Aorta (tissue), 5 donors: ENCODE measurements at places on chromosomes 5 and 9. TPM values are rescaled to one million over a fixed set of nuclear protein-coding genes. Genes with fewer than 3 reads are reported as not detected.
A peak's percentile ranks its signal among the peaks of the same experiment; 100 is the strongest.

Gene PPP2R2B
- 27.3 TPM for total RNA-seq

- DNase-seq = no peak
These were observed 464.4 kb downstream of the TAF11L14 start for GRCh38 chr5:18098691-18099090.

Gene GFM2
- total RNA-seq = 18.2 TPM

Gene CDC25C
- total RNA-seq = not detected

Gene RAI14
- total RNA-seq = 214 TPM

Gene CKMT2
- 24.1 TPM for total RNA-seq

DNA sequence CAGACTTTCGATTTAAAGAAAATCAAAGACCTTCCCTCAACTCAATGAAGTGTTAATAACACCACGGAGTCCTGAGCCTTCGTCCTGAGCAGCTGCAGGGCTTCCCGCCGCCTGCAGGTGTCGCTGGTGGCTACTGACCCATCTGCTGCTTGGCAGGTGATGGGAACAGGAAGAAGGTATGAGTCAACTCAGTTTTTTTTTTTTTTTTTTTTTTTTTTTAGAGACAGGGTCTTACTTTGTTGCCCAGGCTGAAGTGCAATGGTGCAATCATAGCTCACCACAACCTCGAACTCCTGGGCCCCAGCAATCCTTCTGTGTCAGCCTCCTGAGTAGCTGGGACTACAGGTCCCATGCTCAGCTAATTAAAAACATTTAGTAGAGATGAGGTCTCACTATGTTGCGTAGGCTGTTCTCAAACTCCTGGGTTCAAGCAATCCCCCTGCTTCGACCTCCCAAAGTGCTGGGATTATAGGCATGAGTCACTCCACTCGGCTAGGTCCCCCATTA is 185.7 kb upstream of the IL12B start:
- DNase-seq = peak; percentile 70

- DNase-seq = no peak
These were observed 399.1 kb downstream of the MAN2A1 start for GRCh38 chr5:110088676-110089436.

DNA sequence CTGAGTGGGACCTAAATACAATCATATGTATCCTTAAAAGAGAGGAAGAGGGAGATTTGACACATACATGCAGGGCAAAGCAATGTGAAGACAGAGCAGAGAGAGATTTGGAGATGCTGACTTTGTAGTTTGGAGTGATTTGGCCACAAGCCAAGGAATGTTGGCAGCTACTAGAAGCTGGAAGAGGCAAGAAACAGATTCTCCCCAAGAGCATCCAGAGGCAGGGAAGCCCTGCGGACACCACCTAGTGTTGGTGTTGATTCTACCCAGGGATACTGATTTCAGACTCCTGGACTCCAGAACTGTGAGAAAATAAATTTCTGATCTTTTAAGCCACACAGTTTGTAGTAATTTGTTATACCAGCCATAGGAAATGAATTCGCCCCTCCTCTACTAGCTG is 64.9 kb upstream of the OSMR start:
- DNase-seq = peak; percentile 66

Gene PDGFRB
- total RNA-seq = 360 TPM

GRCh38 chr5:155343468-155343867 is 329.9 kb downstream of the KIF4B start:
- DNase-seq = no peak

- no peak for DNase-seq
These were observed 584.3 kb upstream of the KLF4 start for GRCh38 chr9:108073823-108074222.

GRCh38 chr9:137299938-137300337 is 2.1 kb downstream of the NRARP start:
- DNase-seq = no peak

- no peak for DNase-seq
These were observed 38.6 kb downstream of the CAPSL start for GRCh38 chr5:35899800-35900199.

Gene C7
- total RNA-seq = 412 TPM

Gene FAXDC2
- 20.0 TPM for total RNA-seq

DNA sequence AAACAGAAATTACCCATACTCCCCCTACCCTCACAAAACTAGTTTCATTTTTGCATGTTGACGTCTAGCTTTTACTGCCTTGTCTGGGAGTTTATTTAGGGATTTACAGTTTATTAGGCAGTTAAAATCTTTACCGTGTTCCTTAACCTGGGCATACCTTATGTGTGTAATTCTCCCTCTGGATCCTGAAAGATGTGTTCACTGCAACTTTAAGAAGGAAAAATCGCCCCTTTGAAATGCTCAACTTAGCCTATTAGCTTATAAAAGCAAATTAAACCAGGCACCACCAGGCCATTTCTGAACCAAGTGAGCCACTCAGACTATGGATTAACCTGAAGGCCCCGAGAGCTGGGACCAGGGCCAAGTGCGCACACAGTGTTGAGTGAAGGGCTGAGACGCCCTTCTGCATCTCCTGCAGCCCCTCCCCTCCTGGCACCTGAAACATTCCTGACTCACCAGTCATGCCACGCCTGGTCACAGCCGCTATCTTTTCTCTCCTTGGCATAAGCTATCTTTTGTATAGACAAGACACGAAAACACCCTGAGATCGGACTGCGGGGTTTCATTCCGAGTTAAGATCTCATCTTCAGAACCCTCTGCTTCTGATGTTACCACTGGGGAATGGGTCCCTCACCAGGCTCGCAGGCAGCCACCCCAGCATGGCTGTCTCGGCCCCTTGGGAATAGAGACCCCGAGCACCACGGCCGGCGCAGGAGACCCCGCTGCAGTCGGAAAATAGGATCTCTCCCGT is 111.9 kb downstream of the ROR2 start:
- peak; percentile 63 for DNase-seq

Gene CTXN3
- total RNA-seq = not detected

Gene AJM1
- 6.1 TPM for total RNA-seq

- DNase-seq = no peak
These were observed 136.2 kb downstream of the BARX1 start for GRCh38 chr9:93818827-93819472.

DNA sequence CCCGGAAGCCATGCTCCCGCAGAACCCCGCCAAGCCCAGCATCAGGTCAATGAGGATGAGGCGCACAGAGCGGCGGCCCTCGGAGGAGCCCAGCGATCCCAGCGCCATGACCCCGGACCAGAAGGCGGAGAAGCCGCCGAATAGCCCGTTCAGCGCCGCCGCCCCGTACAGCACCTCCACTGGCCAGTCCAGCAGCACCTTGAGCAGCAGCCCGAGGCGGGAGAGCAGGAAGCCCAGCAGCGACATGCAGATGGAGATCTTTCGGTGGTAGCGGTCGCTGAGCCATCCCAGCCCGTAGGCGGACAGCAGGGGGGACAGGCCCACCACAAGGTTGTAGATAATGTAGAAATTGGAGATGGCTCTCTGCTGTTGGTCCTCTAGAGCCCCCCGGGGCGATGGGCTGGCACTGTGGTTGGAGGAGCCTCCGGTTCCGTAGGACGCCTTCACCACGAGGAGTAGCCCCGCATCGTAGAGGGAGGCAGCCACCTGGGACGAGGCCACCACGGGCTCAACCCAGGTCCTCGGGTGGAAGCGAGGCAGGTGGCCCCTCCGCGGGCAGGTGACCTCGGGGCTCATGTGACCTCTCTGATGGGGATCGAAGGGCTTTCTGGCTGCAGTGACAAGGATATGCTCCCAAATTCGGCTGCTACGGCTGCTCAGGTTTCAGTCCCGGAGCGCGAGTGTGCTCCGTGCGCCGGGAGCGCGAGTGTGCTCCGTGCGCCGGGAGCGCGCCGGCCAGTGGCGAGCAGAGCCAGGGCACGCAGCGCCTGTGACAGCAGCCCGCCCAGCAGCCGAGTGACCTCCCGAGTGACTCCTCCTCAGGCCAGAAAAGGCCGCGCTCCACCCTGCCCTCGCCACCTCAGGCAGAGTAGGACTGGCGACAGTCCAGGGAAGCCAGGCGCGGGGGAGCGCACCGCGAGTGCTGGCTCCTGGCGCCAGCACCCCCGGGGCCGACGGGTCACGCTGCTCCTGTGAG is at the start of gene SLC46A2:
Gene SLC46A2 (minus strand): TSS at position 771 of the 976 bp plus-strand sequence. CDS start 195 bp downstream, at position 576.
- DNase-seq = peak; percentile 63

DNA sequence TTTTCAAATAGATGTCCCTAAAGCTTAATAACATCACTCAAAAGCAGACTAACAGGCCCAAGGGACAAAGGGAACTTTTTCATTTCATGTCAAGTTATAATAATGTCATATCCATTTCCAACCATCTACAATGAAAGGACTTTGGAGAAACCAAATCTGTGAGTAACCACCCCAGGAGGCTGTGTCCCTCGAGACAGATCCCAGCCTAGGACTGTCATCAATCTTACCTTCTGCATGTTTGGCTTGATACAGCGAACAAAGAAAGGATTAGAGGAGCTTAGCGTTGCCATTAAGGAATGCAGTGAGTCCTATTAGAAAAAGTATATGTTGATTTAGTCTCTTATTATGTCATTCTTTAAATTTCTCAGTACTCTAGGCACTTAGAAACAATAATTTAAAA is 137.8 kb upstream of the RETREG1 start:
- no peak for DNase-seq

DNA sequence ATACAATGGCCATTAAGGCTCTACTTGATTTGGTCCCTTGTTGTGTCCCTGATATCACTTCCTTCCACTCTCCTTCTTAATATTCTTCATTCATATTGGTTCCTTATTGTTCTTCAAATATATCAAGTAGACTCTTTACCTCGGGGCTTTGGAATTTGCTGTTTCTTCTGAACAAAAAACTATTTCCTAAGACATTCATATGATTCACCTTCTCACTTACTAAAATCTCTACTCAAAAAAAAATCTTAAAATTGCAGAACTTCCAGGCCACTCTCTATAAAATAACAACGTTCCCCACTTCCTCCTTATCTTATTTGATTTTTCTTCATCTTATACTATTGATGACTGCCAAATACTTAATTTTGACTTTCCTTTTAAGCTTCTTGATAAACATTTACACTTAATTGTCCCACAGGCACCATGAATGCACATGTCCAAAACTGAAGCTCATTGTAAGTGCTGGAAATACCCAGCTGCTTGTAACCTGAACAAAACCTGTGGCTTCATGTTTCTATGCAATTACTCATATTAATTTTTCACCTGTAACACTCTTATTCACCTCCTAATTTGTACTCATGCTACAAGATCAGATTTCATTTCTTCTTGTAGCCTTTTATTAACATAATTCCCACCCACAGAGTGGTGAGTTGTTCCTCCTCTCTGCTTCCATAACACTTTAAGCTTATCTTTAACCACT is 58.4 kb upstream of the NUDT12 start:
- DNase-seq = no peak

GRCh38 chr5:34486160-34486848 is 169.8 kb upstream of the RAI14 start:
- peak; percentile 87 for DNase-seq

GRCh38 chr5:87503004-87503403 is 90.3 kb upstream of the CCNH start:
- DNase-seq = no peak

Gene TRIM7
- 3.0 TPM for total RNA-seq

GRCh38 chr5:43635374-43635773 is 32.4 kb downstream of the NNT start:
- no peak for DNase-seq

GRCh38 chr5:54728588-54728915 is 211.0 kb downstream of the SNX18 start:
- no peak for DNase-seq

- DNase-seq = no peak
These were observed 48.8 kb upstream of the GLRX start for GRCh38 chr5:95871146-95871806.

Gene SYNPO
- 327 TPM for total RNA-seq

Gene TRIM36
- 23.9 TPM for total RNA-seq

DNA sequence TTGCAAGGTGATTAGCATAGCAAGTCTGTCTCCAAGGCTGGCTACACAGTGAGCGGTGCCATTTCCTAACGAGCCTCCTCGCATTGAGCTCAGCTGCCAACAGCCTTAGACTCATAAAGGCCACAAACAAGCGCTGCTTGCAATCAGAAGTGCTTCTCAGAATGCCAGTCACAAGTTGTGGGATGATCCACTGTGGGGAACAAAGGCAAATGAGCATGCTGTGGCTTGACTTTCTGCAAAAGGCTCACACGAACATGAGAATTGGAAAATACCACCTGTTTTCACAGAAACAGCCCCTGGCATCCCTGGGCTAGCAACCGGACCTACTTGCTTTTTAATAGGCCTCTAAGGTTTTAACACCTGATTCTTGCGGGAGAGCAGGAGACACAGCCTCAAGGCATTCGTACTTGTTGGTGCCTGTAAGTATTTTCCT is 215.5 kb downstream of the FANCC start:
- DNase-seq = no peak

- no peak for DNase-seq
These were observed 22.6 kb downstream of the EPB41L4A start for GRCh38 chr5:112396430-112396829.

DNA sequence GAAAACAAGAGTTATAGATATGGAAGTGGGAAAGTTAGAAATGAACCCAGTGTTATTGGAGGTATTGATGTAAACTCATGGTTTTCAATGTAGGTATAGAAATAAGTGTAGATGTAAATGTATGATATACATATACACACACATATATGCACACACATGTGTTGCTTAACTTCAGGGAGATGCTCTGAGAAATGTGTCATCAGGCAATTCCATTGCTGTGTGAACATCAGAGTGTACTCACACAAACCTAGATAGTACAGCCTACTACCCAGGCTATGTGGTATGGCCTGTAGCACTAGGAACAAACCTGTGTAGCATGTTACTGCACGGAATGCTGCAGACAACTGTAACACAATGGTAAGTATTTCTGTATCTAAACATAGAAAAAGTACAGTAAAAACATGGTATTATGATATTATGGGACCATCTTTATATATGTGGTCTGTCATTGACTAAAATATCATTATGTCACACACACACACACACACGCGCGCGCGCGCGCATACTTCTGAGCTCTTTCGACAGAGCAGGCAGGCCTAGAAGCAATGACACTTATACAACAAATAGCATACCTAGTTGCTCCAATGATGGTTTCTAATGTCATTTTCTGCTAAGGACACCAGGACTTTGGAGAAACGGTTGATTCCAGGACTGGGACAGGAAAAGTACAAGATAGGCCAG is 86.6 kb downstream of the MACROH2A1 start:
- no peak for DNase-seq

DNA sequence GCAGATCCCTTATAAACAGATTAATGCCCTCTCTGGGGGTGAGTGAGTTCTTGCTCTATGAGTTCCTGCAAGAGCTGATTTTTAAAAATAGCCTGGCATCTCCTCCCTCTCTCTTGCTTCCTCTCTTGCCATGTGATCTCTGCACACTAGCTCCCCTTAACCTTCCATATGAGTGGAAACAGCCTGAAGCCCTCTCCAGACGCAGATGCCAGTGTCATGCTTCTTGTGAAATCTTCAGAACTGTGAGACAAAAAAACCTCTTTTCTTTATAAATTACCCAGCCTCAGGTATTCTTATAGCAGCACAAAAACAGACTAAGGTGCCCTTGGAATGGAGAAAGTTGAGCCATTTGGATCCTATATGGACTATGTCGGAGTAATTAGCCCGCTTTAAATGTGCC is 559.7 kb upstream of the CYLC2 start:
- no peak for DNase-seq

Gene HACD4
- 6.8 TPM for total RNA-seq

Gene PRUNE2
- total RNA-seq = 558 TPM
